Right ventricle myocardium inferior (tissue), 1 donor: ENCODE measurements at places on chromosomes 13 and 19.

DNA sequence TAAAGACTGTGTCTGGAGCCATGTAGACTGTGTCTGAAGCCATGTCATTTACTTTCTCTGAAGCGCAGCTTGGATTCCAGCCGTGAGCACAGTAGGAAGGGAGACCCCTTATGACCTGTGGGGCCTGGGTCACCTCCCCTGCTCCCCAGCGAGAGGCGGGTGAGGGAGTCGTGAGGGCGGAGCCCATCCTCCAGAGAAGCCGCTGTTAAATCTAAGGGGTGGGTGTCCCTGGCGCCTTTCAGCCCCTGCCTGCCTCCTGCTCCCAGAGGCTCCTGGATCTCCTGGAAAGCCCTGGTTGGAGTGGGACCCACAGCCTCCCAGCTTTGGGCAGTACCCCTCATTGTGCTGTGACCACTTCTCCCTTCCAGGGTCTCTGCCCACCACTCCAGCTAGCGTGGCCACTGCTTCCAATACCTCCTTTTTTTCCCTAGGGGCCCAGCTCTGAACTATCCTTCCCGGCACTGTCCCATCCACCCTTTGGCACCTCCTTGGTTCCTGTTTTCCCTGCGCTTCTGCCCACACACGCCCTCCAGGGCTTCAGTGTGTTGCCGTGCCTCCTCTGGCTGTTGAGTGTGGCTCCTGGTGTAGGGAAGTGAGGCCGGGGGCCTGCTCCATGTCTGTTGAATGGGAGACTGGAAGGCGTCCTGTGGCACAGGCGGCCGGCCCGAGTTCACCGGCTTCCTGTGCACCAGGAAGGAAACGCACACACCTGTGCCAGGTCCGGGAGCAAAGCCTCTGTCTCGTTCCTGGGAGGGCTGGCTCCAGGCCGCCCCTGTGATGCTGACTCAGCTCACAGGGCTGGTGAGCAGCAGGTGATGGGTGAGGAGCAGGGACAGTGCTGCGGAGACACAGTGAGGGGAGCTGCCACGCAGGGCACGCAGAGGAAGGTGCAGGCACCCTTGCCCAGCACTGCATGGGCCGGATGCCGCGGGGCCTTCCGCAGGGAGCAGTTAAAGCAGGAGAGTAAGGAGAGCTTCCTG is 29.4 kb downstream of the ATP4B start:
- no peak for DNase-seq

GRCh38 chr19:6632002-6632621 is 37.8 kb downstream of the TNFSF14 start:
- no peak for DNase-seq

DNA sequence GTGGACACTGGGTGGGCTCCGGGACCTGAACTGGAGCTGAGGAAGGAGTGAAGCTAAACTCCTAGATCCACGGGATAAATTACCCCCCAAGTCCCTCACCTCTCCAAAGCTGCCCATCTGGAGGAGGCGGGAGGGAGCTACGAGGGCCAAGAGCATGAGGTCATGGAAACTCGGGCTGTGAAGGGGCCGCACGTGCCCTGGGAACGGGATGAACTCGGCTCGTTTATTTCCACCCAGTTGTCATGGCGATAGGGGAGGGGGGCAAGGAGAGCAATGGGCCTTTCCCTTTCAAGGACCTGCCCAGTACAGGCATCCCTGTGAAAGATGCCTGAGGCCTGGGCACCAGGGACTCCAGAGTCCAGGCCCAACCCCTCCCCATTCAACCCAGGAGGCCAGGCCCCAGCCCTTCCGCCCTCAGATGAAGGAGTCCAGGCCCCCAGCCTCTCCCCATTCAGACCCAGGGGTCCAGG is 3.8 kb downstream of the PPP1R12C start:
- DNase-seq: peak; percentile 91

GRCh38 chr19:6017576-6017975 is 39.6 kb upstream of the RANBP3 start:
- no peak for DNase-seq

- no peak for DNase-seq
Observed at GRCh38 chr13:67130444-67130843, 99.7 kb downstream of the PCDH9 start.

GRCh38 chr13:54029226-54029625 is 1000.6 kb downstream of the OLFM4 start:
- DNase-seq: no peak

- DNase-seq: no peak
Observed at GRCh38 chr13:40149611-40150274, 494.3 kb downstream of the COG6 start.

GRCh38 chr19:56491399-56491798 is 14.3 kb upstream of the ZNF667 start:
- DNase-seq: no peak

- peak; percentile 88 for DNase-seq
Observed at GRCh38 chr19:51735759-51736449, 12.1 kb upstream of the HAS1 start.

DNA sequence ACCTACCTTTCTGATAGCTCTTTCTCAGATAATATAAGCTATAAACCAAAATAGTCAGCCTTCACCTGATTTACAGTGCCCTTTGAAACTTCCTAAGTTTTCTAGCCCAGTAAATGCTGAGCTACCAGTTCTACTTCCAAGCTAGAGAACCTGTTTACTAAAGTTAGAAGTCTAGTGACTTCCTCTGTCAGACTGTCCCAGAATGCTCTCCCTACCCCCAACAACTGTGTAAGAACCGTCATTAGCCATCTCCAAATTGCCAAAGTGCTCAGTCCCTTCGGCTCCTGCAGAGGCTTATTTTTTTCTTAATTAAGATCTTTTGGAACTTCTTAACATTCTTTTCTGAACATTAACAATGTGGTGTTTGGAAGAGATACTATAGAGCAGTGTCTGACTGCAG is 3.2 kb upstream of the ABCC4 start:
- DNase-seq: no peak

DNA sequence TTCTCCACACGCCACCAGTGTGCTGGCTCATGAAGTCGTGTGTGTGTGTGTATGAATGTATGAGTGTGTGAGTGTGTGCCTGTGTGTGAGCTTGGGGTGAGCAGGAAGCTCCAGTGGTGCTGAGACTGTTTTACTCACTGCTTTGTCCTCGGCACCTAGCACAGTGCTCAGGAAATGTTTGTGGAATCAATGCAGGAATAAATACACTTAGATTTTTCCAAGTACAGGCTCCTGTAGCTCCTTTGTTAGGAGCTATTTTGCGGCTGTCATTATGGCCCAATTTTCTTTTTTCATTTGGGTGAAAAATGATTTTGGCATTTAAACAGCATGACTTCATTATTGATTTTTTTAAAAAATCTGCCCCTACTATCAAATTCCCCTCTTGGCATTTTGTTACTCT is 193.5 kb upstream of the KL start:
- no peak for DNase-seq

GRCh38 chr19:48623556-48624066 is 4.3 kb downstream of the SPHK2 start:
- DNase-seq: no peak

GRCh38 chr13:112804374-112804773 is 114.5 kb downstream of the ATP11A start:
- no peak for DNase-seq

DNA sequence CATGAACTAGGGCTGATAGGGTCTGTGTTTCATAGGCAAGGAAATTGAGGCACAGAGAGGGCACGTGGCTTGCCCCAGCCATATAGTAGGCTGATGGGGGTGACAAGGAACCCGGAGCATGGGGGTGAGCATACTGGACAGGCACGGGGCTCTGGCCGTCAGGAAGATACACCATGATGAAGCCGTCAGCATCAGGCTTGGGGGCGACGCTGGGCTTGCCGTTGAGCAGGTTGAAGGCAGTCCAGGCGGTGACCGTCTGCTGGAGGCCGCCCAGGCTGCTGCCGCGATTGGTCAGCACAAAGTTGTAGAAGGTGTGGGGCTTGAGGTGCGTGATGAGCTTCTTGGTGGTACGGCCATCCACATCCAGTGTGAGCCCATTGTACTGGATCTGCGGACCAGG is 119.7 kb downstream of the PTPRS start:
- no peak for DNase-seq

DNA sequence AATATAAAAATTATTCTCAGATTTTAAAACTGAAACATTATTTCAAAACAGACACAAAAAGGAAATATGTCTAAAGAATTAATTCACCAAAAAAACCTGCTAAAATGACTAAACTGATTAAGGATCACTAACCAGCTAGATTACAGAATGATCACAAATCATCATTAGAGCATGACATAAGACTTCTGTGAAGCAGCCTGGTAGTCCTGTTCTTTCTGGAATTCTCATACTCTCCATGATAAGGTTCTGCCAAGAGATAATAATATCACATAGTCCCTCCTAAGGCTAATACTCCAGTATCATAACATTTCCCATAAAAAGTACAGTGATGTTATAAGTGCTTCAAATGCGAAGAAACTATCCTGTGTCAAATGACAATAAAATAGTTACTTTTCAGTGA is 1814.9 kb downstream of the SLITRK5 start:
- DNase-seq: no peak

DNA sequence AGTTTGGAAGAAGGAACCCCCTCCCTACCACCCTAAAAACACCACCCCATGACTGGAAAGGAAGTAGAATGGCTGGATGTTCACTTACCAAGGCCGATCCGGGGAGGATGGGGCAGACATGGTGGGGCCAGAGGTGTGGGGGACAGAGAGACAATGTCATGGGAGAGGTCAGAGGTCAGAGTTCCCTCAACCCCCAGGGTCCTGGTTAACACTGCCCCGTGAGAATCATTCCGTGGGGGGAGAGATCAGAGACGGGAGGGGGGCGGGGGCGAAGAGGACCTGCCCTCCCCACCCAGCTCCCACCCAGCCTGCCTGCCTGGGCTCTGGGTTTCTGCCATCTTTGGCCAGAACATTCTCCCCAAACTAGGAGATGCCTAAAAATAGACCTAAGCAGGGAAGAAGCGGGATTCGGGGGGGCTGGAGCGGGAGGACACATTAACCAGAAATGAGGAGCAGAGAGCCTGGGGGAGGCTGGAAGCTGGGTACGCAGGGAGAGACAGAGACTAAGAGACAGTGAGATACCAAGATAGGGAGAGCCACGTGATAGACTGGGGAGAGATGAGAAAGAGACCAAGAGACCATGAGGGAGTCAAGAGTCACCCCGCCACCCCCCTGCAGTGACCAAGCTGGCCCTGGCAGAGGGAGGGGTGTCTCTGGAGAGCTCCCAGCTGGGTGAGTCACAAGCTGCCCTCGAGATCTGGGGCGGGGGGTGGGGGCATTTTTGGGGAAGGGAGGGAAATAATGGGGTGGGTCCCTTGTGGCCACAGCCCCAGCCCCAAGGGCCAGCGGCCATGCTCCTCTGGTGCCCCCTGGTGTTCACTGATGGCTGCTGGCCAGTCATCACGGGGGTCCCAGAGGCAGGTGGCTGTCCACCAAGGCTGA is 6.1 kb upstream of the KANK2 start:
- DNase-seq: peak; percentile 84

DNA sequence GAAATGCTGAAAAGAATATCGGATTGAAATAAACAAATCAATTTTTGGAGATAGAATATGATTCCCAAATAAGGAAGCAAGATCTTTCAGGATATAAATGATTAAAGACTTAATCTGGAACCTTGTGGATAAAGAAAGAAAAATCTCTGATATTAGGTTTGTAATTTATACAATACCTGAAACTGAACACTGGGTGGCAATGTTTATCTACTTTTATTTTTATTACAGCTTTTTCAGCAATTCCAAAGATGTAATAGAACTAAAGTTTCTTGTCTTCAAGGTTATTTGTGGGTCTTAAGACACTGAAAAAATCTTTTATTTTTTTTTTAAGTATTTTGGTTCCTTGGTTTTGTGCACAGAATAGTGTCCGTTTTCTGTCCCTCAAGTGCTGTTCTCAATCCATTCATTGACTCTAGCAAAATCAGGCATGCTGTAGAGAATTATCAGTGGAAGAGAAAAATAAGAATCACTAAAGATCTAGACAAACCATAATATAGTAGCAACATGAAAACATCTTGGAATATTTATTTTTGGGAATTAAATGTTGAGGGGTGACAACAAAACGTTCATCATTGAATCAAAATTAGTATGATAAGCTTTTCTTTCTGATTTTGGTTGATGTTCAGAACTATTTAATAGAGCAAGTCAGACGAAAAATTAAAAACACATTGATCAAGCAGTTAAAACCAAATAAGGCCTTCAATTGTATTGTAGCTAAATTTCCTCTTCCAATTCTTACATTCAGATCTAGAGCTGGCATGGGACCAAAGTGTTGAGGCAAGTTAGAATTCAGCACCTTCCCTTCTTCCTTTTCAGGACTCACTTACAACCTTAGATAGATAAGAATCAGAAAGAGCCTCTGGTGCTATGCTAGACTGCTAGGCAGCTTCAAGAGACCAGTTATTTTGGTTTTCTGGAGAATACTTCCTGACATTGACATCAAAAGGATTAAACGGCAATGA is 704.4 kb upstream of the PCDH20 start:
- no peak for DNase-seq

DNA sequence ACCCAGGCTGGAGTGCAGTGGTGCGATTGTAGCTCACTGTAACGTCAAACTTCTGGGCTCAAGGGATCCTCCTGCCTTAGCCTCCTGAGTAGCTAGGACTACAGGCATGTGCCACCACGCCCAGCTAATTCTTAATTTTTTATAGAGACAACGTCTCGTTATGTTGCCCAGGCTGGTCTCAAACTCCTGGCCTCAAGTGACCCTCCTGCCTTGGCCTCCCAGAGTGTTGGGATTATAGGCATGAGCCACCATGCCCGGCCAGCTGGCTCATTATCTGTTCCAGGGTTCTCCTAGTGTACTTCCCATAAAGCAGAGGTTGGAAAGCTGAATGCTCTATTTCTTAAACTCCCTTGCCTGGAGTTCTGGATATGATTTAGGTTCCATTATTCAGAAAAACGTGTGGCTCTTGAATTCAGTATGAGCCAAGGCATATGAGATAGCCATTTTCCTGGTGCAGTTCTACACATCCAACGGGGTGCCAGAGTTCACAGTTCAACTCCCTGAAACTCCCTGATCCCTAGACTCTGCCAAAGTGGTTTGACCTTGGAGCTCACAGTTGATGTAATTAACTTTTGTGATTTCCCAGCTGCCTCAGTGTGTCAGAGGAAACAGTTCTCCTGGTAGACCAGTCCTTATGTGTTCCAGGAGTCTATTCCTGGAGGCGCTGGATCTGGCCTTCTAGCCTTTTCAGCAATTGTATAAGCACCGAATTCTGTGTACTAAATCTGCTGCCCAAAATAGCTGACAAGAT is 21.6 kb downstream of the GPR183 start:
- no peak for DNase-seq

- peak; percentile 83 for DNase-seq
Observed at GRCh38 chr19:575527-576506, 3.4 kb downstream of the BSG start.

DNA sequence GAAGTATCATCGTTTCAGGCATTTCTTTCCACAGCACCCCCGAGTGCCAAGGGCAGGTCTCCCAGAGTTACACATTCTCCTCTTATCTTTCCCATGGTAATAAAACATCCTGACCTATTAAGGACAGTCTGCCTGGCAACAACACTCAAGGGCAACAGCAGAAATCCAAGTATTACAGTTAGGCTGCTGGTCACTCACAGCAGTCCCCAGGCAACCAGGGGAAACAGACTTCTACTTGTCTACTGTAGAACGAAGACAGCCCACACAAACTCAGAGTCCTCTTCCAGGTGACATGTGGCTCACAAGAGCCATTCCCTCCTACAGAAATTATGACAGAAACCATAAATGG is 24.3 kb downstream of the RCBTB1 start:
- no peak for DNase-seq

GRCh38 chr19:33905937-33906577 is 109.4 kb downstream of the KCTD15 start:
- peak; percentile 85 for DNase-seq

- no peak for DNase-seq
Observed at GRCh38 chr13:39821977-39822376, 166.5 kb downstream of the COG6 start.
